ENCODE measurements at places on chromosomes 2 and 18.

GRCh38 chr2:130372833-130373807 lies 17.3 kb downstream of the PTPN18 start:
- DNase-seq = peak; percentile 15

DNA sequence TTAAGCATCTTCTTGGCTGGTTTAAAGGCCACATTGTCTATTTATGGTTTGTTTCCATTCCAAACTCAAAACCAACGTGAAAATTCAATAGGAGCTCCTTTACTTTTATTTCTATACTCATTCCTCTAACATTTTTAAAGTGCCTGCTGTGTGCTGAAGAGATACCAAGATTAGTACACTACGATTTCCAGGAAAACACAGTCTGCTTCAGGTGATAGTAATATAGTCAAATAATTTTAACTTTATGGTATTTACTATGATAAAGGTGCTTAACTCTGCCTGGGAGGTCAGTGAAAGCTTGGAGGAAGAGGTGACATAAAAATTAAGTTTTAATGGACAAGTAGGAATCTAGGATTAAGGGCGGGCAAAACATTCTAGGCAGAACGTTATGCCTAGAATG lies 121.4 kb downstream of the KIAA1328 start:
- no peak for DNase-seq

DNA sequence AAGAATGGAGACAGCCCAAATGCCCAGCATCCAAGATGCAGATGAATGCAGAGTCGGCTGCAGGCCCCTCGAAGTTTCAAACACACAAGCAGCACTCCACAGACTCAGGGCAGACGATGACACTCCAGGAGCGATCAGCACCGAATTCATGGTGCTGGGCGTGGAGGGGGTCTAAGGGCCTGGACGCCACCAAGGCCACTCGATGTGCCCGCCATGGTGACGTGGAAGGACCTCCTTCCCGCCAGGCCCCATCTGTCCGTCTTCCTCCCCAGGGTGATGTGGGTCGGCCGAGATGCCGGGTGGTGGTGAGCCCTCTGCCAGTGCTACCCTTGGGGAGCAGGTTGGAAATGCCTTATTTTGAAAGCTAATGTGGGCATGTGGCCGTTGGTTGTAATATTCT lies 9.4 kb downstream of the KIF1A start:
- DNase-seq = no peak

DNA sequence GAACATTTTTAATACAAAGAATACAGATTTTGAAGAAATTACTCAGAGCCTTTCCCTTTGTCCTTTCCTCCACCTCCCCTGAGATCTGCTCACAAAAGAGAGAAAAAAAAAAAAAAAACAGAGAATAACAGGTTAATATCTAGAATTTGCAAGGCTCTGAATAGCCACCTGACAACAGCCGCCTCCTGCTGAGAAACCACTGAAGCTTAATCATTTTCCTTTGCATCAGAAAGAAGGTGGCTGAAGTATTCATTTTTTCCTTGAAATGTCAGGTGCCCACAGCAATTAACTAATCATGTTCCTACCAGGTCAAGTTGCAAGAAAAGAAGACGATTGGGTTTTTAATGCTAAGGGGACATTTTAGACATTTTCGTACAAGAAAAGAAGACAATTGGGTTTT lies 21.2 kb downstream of the CNTNAP5 start:
- no peak for DNase-seq

GRCh38 chr2:128197059-128197458 lies 106.1 kb downstream of the UGGT1 start:
- no peak for DNase-seq

DNA sequence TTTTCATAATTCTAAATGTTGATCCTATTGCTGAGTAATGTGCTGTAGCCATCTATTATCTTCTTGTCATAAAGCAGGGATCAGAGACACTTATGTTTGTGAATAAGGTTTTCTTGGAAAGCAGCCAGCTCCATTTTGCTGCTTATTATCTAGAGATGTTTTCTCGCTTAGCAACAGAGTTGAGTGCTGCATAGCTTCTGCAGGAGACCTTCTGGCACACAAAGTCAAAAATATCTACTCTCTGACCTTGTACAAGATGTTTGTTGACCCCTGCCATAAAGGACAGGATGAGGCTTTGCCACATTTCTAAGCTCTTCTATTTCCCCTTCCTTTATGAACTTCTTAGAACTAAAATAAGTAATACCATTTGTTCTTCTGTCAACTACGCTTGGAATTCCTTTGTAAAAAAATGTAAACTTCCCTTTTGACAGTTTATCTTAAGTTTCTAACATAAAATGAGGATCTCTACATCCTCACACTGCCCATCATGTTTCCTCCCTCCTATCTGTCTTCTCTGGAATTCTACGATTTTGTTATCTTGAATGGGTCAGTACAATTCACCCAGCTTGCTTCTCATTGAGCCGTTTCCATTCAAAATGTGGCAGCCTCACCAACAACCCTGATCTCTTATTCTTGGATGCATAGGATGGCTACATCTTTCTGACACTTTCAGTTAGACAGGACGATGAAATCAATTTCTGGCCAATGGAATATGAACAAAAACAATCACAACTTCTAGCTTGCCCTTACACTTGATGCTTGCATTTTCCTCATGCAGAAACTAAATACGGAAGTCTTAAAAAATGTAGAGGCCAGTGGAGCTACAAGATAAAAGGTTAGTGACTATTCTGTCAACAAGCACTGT lies 1377.0 kb downstream of the SUCLG1 start:
- DNase-seq = peak; percentile 3

DNA sequence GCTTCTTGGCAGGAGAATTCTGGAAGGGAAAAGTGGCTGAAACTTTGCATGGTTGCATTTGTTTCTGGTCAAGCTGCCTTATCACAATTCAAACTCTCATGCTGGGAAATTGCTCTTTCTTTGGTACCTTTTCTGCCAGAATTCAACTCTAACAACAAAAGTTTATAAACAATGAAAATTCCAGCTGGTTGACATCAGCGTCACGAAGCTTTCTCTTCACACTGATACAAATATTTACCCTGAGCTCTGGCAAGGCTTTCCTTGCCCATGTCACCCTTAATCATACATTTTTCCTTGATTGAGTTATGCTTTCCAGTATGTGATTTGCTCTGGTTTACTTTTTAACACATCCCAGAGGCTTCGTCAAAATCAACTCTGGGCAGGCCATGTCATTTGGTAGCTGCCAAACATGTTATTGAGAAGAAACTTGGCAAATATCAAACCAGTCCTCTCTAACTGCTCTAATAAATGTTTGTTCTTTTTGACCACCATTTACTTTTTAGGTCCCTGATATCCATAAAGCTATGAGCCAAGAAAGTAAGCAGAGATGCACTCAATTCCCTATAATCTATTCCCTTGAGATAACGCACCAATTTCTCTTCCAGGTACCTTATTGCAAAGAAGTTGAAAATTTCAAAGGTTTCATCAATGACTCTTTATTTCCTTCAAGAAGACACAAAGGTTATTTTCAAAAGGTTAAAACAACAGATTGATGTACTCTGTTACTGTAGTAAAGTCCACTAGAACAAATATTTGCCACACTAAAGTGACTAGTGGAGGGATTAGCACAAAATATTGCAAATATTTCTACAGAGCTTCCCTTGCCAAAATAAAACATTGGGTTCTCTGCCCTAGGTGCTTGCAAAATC lies 1241.1 kb upstream of the ZEB2 start:
- DNase-seq = no peak

- DNase-seq = no peak
These were observed 164.8 kb upstream of the DOCK10 start for GRCh38 chr2:225207043-225207442.

GRCh38 chr18:38545071-38545470 lies 979.5 kb upstream of the CELF4 start:
- DNase-seq = no peak

GRCh38 chr2:98730707-98731040 lies 258 bp downstream of the MGAT4A start:
- DNase-seq = no peak

DNA sequence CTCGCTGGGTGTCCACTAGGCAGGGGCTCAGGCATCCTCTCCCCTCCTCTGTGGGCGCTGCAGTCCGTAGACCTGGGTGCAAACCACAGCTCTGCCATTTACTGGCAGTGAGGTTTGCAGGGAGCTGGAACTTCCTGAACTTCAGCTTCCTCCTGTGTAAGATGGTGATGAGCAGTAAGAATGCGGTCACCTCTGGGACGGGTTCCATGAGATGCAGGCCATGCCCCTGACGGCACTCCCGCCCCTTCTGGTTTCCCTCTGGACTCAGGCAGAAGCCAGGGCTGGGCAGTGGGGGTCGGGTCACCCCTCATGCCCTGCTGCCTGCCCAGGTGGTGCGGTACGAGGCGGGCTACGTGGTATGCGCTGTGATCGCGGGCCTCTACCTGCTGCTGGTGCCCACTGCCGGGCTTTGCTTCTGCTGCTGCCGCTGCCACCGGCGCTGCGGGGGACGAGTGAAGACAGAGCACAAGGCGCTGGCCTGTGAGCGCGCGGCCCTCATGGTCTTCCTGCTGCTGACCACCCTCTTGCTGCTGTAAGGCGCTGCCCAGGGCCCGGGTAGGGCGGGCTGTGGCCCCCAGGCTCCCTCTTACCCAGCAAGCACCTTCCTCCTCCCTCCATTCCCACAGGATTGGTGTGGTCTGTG lies 1.5 kb downstream of the PROM2 start:
- no peak for DNase-seq

DNA sequence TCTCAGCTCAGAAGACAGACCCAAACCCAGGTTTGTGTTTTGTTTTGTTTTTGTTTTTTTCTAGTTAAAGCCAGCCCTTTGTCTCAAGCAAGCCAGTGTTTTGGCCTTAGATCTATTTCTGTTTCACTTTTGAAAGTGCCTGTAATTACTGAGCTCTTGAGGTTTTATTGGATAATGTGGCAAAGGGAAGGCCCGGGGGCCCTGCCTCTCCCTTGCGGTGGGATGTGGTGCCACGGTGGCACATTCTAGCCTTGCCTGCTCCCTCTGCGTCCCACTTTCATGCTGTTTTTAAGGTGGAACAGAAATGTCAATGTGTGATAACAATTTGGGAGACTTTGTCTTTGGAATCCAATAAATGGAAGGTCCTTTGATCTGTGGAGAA lies 2.5 kb downstream of the HPCAL1 start:
- no peak for DNase-seq

- no peak for DNase-seq
These were observed 121.3 kb downstream of the MTX2 start for GRCh38 chr2:176390276-176391147.

DNA sequence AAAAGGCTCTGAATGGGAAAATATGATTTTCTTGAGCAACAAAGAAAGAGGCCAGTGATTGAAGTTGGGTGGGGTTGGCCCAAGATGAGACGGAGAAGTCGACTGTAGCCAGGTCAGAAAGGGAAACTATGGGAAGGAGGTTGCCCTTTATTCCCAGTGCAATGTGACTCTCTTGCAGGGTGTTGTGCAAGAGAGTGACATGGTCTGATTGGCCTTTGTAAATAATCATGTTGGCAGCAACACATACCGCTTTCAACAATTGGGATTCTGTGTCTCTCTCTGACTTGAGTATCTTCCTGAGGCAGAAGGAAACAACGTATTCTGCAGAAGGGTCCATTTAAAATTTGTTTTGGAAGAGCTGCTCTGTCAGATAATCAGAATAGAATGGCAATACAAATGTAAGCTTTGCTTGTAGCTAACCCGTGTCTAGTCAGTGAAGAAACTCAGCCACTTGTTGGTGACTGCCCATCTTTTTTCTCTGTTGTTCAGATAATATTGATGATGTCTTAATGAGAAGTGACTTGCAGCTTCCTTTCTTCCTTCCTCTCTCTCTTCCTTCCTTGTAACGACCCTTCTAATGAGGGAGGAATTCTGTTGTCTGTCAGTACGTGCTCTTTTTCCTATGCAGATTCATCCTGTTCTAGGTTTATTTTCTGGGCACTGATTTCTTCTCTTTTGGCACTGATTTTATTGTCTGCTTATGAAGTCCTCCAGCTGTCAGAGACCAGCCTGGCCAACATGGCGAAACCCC lies 311.0 kb upstream of the FAM98A start:
- peak; percentile 38 for DNase-seq

GRCh38 chr18:59900222-59901128 lies 679 bp downstream of the PMAIP1 start:
- DNase-seq = peak; percentile 81

DNA sequence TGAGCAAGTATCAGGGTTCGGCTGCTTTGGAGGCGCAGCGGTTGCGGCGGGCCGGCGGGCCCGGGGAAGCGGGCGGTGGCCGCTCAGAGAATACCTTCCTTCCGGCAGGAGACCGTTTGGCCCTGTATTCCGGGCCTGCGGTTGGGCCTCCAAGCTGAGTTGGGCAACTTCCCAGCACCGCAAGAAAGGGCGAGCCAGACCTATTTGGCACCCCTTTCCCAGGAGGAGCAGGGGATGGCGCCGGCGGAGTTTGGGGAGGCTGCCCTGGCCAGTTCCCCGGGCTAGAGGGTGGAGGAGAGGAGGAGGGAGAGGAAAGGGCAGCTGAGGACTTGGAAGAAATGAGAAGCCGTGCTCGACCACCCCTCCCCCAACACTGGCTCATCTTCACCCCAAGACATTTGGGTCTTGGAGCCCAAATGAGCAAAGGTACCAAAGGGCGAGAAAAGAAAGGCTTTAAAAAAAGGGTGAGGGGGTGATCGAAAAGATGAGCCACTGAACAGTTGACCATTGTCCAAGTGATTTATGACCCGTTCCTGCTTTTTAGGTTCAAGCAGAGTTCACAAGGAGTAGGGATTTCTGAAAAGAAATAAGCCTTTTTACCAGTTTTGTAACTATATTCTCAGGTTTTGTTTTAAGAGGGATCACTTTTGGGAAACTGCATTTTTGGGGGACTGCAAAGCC lies 8.4 kb downstream of the HOXD3 start:
- DNase-seq = no peak

GRCh38 chr2:140473851-140474250 lies 1657.0 kb downstream of the LRP1B start:
- DNase-seq = no peak

GRCh38 chr2:106827158-106827557 lies 58.8 kb downstream of the ST6GAL2 start:
- DNase-seq = no peak

DNA sequence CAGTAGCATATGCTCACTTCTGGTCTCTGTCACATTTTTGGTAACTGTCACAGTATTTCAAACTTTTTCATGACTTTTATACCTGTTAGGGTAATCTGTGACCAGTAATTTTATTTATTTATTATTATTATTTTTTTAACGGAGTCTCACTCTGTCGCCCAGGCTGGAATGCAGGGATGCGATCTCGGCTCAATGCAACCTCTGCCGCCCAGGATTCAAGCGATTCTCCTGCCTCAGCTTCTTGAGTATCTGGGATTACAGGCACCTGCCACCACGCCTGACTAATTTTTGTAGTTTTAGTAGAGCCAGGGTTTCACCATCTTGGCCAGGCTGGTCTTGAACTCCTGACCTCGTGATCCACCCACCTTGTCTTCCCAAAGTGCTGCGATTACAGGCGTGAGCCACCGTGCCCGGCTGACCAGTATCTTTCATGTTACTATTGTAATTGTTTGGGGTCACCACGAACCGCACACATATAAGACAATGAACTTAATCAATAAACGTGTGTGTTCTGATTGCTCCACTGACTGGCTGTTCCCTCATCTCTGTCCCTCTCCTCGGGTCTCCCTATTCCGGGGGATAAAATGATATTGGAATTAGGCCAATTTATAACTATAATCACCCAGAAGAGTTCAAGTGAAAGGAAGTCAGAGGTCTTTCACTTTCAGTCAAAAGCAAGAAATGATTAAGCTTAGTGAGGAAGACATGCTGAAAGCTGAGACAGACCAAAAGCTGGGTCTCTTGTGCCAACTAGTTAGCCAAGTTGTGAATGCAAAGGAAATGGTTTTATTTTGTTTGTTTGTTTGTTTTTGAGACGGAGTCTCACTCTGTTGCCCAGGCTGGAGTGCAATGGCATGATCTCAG lies 22.9 kb downstream of the TGIF1 start:
- no peak for DNase-seq

GRCh38 chr18:39845106-39845505 lies 2109.9 kb upstream of the PIK3C3 start:
- no peak for DNase-seq

Data from retina (tissue), 1 donor.